ENCODE measurements at places on chromosomes 12 and 14. TPM values are rescaled to one million over a fixed set of nuclear protein-coding genes. Genes with fewer than 3 reads are reported as not detected.

The OR4E2 gene
- not detected for total RNA-seq

The CPNE6 gene
- total RNA-seq = 0.33 TPM

The SMAGP gene
- 3.6 TPM for total RNA-seq

The DMAC2L gene
- 19.2 TPM for total RNA-seq

The PIANP gene
- 0.50 TPM for total RNA-seq

The IGF1 gene
- 15.4 TPM for total RNA-seq

The OVCH1 gene
- total RNA-seq = 0.78 TPM

The RND1 gene
- total RNA-seq = 6.5 TPM

The FGD6 gene
- 33.5 TPM for total RNA-seq

The NUMB gene
- total RNA-seq = 63.4 TPM

The LIN7A gene
- total RNA-seq = 5.3 TPM

The IL25 gene
- total RNA-seq = not detected

The SRRM4 gene
- not detected for total RNA-seq

The C1QL4 gene
- not detected for total RNA-seq

All from esophagus muscularis mucosa (tissue), 4 donors.